ENCODE measurements at places on chromosomes 7 and 10.

GRCh38 chr7:30575910-30576309, 18.8 kb upstream of the GARS1 start:
- DNase-seq: no peak

- DNase-seq: no peak
Measured at GRCh38 chr7:21829731-21830130, 116.0 kb downstream of the CDCA7L start.

DNA sequence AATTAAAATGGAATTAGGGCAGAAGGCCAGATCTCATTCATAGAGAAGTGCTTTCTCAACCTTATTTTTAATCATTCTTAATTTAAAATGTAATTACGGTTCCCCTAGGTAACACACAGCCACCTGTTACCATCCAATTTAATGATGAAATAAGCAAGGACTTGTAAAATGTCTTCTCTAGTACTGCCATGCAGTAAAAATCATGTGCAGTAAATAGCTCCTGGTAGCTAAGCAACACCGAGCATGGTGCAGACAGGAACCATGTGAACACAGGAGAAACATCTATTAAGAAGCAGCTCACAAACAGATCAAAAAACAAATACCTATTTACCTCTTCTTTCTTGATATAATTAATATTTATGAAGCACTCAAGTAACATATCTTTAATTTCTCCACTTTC, 15.1 kb downstream of the NCAPG2 start:
- DNase-seq: no peak

DNA sequence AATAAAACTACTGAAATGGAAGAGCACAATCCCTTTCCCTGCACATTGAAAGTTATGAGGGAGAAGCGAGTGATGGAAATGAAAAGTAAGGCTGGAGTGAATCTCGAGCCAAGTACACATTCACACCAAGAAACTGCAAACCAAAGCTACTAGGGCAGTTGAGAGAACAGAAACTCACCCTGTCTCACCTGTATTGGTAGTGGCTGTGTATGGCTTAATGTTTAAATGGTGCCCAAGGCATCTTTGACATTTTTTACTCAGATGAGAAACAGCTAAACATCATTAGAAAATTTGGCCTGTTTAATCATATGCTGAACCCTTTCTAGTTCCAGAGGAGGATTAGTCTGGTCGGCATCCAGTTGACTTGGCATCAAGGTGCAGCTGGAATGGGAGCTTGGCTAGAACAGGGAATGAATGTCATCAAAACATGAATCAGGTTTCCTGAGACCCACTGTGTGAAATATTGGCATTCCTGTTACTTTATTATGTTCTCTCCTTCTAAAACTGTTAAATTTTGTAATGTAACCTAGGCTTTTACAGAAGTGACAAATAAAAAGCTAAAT, 840.8 kb downstream of the GRM8 start:
- no peak for DNase-seq

- no peak for DNase-seq
Measured at GRCh38 chr10:123926401-123927264, 35.0 kb upstream of the CPXM2 start.

DNA sequence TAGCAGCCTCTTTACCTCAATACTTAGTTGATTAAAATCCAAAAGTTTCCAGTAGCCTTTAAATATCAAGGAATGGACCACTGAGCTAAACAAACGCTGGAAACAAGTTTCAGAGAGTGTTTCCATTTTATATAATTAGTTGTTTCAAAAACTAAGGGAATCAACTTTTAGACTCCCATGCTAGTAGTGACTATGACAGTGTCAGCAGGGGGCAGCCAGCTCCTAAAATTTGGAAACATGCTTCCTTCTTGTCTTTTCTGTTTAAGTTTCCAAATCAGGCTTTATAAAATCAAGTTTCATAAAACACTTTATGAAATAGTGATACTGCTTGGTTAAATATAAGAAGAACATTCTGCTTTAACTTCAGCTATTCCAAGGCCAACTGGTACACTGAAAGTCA, 138.2 kb upstream of the TMEM229A start:
- DNase-seq: no peak

DNA sequence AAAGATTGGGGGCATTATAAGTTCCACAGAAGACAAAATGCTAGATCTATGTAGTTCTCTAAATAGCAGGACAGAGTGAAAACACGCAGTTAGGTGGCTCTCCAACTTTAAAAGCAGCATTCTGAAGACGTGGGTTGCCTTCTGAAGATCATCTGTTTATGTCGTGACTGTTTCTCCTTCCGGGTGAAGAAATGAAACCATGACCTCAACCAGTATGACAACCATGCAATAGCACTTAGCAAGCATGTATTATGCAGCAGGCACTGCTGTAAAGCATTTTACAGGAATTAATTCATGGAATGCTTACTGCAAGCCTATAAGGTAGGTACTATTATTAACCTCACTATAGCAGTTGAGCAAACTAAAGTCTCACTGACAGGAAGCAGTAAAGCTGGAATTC, 125.2 kb downstream of the SLC25A13 start:
- no peak for DNase-seq

DNA sequence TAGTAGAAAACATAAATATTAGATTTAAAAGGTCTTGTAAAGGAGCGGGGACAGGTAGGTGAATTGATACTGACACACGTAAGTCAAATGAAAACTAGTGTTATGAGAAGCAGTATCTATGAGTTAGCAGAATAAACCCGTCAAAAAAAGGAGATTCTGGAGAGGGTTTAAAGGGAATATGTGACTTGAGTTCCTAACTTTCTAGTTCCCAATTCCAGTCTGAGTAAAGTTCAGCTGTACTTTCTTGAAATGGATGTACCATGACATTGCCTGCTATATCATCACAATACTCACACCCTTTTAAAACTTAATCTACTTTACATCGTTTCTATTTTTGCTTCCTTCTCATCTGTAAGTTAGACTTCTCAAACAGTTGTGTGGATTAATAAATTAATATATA, 122.2 kb downstream of the NRBF2 start:
- DNase-seq: no peak

DNA sequence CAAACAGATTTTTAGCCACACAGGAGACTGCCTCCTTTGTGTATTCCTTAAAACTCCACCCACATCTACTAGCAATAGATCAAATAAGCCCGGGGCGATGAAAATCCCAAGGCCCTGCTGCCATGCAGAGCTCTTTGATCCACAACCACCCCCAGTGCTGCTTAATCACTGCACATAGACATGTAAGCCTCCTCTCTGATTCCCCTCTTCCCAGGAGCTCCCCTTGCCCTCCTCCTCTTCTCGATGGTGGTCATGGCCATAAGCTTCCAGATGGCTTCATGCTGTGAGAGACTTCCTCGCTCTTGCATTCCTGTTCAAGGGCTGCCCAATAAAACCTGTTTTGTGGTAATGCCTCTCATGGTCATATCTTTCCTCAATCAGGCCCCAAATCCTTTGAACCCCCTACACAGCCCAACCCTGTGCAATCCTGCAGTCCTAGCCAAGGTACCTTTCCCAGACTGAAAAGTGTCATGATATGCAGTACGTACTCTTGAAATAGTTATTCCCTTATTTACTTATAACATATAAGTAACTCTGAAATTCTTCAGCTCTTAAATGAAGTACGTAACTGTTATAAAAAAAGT, 158.5 kb downstream of the CACNA2D1 start:
- no peak for DNase-seq

- no peak for DNase-seq
Measured at GRCh38 chr10:110762109-110762848, 109.4 kb upstream of the PDCD4 start.

DNA sequence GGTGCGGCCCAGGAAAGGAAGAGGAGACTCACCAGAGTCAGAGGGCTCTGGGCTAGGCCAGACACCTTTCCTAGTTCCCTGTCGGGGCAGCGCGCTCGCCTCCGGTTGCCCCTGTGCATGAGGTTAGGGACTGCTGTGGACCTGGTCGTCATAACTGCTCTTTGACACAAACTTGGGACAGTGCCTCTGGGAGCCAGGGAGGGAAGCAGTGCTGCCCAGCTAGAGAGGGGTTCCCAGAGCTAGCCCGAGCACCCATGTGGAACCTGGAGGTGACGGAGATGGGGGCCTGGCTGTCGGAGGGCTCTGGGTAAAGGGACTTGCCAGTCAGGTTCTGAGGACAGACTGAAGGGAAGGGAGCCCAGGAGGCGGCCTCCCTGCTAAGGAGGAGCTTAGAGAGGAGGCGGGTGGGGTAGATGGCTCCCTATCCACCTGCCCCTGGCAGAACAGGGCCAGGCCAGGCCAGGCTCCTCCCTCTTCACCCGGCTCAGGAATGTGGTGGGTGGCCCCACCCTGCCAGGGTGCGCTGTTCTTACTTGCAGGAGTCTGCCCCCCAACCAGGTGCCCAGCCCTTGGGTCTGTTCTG, 29.7 kb downstream of the AGAP3 start:
- DNase-seq: no peak

DNA sequence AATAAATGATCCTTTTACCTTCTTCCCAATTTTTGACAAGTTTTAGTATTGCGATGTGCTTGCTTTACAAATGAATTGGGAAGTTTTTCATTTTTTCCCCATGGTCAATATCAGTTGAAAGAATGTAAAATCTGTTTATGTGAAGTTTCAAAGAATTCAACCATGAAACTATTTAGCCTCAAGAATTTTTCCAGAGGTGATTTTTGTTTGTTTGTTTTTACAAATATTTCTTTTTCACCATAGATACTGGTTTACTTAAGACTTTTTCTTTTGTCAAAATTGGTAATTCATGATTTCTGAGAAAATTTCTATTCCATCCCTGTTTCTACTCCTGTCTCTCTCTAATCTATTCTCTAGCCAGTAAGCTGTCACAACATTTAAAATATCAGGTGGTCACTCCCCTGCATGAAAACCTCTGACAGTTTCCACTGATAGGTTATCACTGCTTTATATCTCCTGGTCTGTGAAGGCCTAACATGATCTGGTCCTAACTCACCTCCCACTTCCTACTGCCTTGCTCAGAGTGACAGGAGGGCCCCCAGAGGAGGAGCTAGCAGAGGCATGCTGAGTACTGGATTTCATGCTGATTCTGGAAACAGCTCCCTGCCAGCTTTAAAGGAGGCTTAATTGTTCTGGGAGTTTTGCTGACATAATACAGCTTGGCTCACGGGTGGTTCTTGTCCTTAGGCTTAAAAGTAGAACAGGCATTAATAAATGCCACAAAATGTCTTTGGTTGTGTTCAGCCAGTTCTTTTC, 7.6 kb upstream of the ARMS2 start:
- DNase-seq: no peak

DNA sequence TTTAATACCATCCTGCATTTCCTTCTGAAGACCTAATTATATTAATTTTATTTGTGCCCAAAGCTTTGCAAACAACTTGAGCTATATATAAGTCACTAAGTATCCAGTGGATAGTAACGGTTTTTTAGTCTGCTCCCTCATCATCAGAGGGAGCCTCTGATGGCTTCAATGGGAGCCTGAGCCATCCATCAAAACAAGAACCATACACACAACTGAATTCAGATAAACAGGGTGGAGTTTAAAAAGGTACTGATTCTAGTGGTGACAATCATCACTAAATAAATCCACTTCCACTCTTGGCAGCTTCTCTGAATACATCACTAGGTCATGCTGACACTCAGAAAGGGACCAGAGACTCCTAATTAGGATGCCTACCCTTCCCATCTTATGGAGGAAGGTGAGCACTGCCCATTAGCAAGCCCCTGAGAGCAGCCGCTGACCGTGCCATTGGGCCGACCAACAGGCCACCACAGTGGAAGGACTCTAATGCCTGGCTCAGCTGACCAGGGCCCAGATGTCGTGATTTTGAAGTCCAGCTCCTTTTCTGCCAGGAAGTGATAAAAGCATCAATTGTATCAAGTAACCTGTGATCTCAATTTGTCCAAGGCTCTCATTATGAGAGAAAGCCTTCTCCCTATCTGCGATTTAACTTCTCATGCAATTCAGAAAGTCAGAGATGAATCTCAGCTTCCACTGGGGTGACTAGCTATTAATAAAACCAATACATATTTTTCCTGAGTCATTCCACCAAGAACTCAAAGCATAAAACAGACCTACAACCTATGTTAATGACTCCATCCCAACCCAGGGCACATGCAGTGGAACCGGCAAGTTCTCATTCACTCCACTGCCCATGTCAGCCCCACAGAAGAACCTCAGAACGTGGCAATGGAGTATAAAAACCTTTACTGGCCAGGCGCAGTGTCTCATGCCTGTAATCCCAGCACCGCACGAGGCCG, 13.1 kb downstream of the VOPP1 start:
- no peak for DNase-seq

DNA sequence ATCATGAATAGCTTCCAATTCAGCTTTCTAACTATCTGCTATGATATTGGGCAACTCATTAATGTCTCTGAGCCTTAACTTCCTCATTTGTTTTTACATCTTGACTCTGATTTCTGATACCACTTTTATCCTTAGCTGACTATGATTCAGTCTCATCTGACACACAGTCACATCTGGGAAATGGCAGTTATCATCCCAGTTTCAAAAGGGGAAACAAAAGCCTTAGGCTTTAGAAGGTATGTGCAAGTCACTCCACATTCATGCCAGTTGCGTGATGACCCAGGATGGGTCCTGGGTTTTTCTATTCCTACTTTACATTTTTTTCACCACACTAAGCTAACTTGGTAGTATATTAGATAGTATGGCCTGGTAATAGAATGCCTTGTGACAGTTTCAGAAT, 12.7 kb downstream of the SCIN start:
- DNase-seq: no peak

DNA sequence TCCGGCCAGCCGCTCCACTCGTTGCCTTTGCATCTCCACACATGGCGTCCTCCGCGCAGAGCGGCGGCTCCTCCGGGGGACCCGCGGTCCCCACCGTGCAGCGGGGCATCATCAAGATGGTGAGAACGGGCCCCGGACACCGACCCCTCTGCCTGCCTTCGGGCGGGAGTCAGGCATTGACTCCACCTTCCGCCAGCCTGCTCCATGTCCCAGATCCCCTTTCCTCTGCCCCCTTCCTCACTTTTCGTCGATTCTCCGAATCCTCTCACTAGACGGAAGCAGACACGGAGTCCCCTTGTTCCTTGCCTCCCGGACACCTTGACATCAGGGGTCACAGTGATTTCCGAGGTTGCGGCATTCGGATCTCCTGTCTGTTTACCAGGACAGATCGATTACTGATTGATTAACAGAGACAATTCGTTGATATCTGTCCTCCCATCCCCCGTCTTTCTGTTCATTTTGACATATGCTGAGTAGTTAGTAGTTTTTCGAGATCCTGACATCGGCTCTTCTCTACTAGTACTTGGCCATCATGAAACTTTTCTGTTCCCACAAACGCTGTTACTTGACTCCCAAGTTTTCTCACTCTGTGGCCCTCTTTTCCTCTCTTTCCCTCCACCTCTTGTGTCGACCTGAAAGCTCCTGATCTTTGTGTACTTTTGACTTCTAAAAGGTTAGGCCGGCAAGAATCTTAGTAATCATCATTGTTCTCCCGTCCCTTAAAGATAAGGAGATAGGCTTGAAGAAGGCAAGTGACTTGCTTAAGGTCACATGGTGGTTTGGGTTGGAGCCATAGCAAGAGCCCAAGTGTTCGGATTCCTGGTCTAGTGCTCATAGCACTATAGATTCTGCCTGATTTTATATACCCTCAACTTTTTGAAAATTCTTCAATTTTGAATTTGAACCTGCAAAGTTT, 597 bp downstream of the SND1 start:
- DNase-seq: no peak

- no peak for DNase-seq
Measured at GRCh38 chr10:62651341-62651740, 153.2 kb upstream of the ADO start.

- DNase-seq: no peak
Measured at GRCh38 chr7:22390516-22390915, 33.6 kb upstream of the RAPGEF5 start.
